ENCODE measurements at places on chromosomes 1 and 21. TPM values are rescaled to one million over a fixed set of nuclear protein-coding genes. Genes with fewer than 3 reads are reported as not detected.

Gene C1orf198
- polyA plus RNA-seq: 70.8 TPM

Gene CYP2J2
- 2.5 TPM for polyA plus RNA-seq

Gene REG4
- polyA plus RNA-seq: 0.28 TPM

Gene PFKFB2
- 16.3 TPM for polyA plus RNA-seq

Gene AMY1A
- not detected for polyA plus RNA-seq

Gene GSTM4
- 34.1 TPM for polyA plus RNA-seq

Gene KANK4
- polyA plus RNA-seq: 9.2 TPM

Gene CADM3
- polyA plus RNA-seq: 2.5 TPM

Gene HES2
- 0.04 TPM for polyA plus RNA-seq

Gene CTNNBIP1
- polyA plus RNA-seq: 47.6 TPM

Gene CA14
- 4.0 TPM for polyA plus RNA-seq

Gene NPPB
- polyA plus RNA-seq: not detected

Gene ARHGEF19
- 63.0 TPM for polyA plus RNA-seq

Gene VWA5B1
- 1.2 TPM for polyA plus RNA-seq

Gene KRTAP21-2
- polyA plus RNA-seq: not detected

Gene TEDDM1
- 0.21 TPM for polyA plus RNA-seq

Gene LRRC39
- 6.4 TPM for polyA plus RNA-seq

Gene KCNN3
- polyA plus RNA-seq: 2.3 TPM

Gene VCAM1
- 54.0 TPM for polyA plus RNA-seq

Gene IFNLR1
- 3.0 TPM for polyA plus RNA-seq

Measured in right lung (tissue), 10 donors.